Stimulated activated CD4-positive, alpha-beta T cell treated with anti-CD3 and anti-CD28 coated beads, Interleukin-15, amount 100 ng/mL, for 1 hour (primary cell): ENCODE measurements at places on chromosomes 7 and 10.

- DNase-seq: no peak
These were observed 7.1 kb upstream of the FAM107B start for GRCh38 chr10:14781763-14782162.

- no peak for DNase-seq
These were observed 43.0 kb upstream of the RPA3 start for GRCh38 chr7:7761340-7761973.

GRCh38 chr7:66013938-66014337 lies 31.9 kb upstream of the GUSB start:
- DNase-seq: no peak

DNA sequence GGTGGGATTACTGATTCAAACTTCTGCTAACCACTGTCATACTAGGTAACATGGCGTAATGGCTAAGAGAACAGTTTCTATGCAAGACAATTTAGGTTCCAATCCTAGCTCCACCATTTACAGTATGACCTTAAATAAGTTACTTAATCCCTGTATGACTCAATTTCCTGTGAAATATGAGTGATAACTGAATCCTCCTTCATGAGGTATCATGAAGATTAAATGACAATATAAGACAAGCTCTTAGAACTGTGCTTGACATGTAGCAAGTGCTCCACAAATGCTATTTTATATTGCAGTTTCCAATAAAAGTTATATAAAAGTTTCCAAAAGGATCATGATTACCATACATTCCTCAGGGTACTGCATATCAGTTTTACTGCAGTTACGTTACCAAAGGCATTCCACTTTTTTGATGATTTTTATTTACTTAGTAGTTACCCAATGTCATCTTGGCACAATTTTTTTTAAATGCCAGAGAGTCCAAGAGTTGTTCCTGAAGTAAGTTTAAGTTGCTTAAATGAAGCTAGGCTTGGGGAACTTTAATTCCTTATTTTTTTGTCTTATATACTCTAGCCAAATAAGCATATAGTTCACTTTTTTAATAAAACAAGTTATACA lies 7.1 kb downstream of the DOCK4 start:
- DNase-seq: no peak

GRCh38 chr10:49598164-49598856 lies 11.8 kb upstream of the SLC18A3 start:
- no peak for DNase-seq

GRCh38 chr7:120927454-120928103 lies 23.0 kb upstream of the ING3 start:
- DNase-seq: no peak
